ENCODE measurements at places on chromosomes 2 and 18.

DNA sequence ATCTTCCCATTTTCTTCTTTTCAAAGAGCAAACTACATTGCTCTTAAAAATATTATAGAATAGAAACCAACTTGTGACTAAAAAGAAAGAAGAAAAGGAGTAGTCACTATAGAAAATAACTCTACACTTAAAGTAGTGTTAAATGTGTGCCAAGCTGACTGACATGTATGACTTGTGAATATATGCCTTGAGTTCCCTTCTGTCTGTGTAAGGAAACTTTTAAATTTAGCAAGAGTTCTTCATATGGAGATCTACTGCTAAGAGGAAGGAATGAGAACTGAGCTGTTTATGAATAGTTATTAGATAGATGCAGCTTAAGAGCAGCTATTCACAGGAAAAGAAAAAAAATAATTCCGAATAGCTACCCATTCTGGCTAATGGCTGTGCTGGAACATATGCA is 1221.7 kb upstream of the ZEB2 start:
- DNase-seq: no peak

DNA sequence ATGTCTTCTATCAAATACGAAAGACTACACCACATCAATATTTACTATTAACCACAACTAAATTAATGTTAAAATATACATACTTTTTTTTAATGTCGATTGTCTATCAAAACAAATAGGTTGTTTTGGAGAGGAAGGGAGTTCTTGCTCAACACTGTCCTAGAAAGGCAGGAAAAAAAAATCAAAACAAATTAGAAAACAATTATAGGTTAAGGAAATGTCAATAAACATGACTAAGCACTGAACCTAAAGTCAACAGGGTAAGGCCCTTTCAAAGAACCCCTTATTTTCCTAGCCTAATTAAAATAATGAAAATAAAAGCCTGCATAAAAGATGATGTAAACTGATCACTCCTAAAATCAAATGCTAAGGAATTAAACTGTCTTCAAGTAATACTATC is 2.8 kb downstream of the CEP76 start:
- DNase-seq: no peak

- DNase-seq: no peak
Measured at GRCh38 chr18:42229211-42230210, 274.5 kb downstream of the PIK3C3 start.

DNA sequence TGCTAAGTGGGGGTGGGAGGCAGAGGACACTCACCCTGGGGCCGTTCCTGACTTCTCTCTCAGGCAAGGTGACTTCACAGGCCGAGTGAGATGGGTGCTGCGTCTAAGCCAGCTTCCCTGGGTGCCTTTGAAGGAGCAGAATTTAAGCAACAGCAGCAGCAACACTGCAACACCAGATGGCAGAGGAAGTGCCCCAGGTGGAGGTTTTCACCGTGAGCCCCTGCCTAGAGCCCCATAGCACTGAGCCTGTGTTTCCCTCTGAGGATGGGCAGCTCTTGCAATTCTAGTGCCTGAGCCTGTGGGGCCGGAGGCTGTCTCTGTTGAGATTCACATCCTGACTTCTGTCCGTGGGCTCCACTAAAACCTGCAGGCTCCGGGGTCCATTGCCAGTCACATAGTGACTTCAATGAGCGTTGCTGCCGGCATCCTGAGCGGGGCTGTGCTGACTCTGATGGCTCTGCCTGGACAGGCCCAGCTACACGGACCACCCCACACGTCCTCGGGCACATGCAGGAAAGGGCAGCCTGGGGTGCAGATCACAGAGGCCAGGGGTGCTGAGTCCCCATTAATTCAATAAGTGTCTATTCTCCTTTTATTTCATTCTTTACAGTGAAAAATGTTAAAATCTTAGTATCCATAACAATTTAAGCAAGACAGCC is 218.8 kb downstream of the SNTG2 start:
- DNase-seq: no peak

GRCh38 chr2:196234672-196235071 is 63.3 kb upstream of the STK17B start:
- peak; percentile 17 for DNase-seq

DNA sequence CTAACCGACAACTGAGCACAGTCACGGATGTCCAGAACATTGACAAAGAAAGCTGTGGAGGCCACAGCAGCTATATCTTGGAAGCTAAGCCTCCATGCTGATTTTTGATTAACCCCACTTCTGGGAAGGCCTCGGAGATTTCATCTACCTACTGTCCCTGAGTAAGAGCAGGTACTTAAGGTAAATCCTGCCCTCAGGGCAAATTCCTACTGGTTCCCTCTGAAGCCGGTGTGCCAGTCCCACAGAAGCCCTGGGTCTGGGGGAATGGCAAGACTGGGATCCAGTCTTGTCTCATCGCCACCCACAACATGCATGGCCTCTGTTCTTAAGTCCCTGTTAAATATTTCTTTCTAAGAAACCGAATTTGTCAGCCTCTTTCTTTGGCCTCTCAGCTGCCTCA is 18.7 kb downstream of the PER2 start:
- DNase-seq: no peak

GRCh38 chr2:127705391-127706065 is 4.2 kb downstream of the SFT2D3 start:
- DNase-seq: no peak

- DNase-seq: no peak
Measured at GRCh38 chr2:201276511-201276910, 16.2 kb downstream of the CASP8 start.

DNA sequence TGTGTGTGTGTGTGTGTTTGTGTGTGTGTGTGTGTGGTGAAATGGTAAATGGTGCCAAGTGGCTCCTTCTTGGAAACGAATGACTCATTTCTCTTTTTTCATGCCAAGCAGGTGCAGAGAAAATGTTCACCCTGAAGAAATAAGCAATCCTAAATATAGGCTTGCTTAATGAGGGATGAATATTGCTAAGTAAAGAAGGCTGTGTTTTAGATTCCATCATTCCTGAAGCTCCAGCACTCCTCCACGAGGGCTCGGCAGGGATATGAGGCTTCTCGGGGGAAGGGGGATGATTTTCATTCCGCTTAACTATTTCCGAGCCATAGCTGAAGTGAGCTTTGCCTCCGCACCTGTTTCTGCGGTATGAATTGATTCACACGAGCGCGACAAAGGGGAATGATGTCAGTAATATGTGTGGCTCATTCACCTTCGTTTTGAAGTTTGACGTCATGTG is 72.9 kb downstream of the TSN start:
- DNase-seq: no peak

- no peak for DNase-seq
Measured at GRCh38 chr2:148930046-148930775, 55.2 kb downstream of the KIF5C start.

GRCh38 chr18:24954341-24954740 is 397.6 kb downstream of the ZNF521 start:
- DNase-seq: no peak

DNA sequence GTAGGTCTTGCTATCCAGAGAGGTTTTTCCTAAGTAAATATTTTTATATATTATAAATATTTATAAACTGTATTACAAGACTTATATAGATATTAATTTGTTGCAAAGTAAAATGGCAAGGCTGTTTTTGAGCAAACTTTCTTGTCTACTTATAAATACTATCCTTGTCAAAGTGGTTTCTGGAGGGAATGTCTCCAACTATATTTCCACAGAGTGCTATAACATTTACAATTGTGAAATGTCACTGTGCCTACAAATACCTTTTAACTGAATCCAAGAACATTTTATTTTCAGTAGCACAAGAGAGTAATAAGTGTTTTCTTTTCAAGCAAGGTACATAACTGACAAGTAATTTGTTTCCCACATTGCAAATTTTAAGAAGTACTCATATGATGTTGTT is 256.8 kb downstream of the ZNF385B start:
- DNase-seq: no peak

GRCh38 chr18:29147944-29148343 is 971.0 kb upstream of the CDH2 start:
- no peak for DNase-seq

- DNase-seq: no peak
Measured at GRCh38 chr2:12883906-12884305, 167.2 kb downstream of the TRIB2 start.

GRCh38 chr2:235480614-235481013 is 13.2 kb upstream of the AGAP1 start:
- no peak for DNase-seq

DNA sequence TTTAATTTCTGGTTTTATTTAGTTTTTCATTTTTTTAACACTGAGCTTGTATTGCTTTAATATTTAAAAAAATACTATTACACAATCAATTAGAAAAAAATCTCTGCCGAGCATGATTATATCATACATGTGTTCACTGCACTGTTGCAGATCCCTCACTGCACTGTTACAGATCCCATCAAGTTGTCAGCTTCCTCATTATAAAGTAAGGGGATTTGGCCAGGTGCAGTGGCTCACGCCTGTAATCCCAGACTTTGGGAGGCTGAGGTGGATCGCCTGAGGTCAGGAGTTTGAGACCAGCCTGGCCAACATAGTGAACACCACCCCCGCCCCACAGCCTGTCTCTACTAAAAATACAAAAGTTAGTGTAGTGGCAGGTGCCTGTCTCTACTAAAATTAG is 33.0 kb upstream of the METTL21A start:
- no peak for DNase-seq

DNA sequence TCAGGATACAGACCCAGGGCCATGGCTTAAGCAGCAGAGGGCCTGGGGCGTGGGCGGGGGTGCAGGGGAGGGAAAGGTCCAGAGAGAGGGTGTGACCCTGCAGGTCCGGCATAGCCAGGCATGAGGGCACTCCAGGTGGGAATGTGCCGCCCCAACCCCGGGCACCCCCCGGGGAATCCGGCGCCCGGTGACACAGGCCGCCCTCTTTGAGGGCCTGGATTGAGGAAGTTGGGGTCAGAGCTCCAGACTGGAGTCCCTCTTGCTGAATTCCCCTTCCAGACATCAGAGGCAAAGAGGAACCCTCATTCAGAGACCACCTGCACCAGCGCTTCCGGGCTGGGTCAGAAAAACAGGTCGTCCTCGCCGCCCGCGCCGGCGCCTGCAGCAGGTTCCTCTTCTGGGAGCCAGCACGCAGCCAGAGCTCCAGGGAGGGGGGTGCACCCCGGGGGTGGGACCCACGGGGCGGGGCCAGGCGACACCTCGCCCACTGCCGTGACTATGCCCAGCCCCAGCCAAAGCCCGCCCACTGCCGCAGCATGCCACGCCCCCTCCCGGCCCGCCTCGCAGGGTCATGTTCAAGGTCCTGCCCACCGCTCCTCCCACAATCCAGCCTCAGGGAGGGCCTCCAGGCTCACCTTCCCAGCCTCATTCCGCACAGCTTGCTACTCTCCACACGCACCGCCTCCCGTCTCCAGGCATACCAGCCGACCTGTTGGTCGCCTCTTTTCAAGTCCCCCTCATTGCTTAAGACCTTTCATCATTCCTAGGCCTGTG is 98.3 kb upstream of the ID2 start:
- peak; percentile 44 for DNase-seq

DNA sequence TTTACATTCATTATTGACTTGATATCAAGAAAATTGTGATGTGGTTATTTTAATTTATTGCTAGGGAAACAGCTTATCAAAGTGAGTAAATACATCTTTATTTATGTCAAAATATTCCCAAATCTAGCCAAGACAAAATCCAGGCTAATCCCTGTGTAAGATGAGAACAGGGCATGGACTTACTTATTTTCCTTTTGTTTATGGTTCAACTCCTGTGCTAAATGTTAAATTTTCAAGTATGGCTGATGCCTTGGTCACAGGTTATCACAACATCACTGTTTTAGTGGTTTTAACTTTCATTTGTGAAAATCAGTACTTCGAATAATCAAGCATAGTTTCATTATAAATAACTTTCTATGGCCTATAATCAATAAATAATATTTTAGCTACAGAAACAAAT is 657.0 kb upstream of the SYT4 start:
- no peak for DNase-seq

DNA sequence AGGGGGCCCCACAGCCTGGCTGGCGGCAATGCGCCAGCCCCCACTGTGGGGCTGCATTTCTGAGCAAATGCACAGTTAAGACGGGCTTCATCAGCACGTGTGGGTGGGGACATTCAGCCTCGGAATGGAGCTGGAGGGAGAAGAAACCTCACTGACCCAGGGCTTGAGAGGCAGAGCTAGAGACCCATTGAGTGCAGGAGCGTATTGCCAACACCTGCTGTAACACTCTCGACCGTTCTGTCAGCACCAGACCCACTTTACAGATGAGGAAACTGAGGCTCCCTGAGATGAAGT is 200.9 kb upstream of the RAB6C start:
- DNase-seq: no peak

- DNase-seq: no peak
Measured at GRCh38 chr2:43542285-43542933, 53.4 kb downstream of the THADA start.

DNA sequence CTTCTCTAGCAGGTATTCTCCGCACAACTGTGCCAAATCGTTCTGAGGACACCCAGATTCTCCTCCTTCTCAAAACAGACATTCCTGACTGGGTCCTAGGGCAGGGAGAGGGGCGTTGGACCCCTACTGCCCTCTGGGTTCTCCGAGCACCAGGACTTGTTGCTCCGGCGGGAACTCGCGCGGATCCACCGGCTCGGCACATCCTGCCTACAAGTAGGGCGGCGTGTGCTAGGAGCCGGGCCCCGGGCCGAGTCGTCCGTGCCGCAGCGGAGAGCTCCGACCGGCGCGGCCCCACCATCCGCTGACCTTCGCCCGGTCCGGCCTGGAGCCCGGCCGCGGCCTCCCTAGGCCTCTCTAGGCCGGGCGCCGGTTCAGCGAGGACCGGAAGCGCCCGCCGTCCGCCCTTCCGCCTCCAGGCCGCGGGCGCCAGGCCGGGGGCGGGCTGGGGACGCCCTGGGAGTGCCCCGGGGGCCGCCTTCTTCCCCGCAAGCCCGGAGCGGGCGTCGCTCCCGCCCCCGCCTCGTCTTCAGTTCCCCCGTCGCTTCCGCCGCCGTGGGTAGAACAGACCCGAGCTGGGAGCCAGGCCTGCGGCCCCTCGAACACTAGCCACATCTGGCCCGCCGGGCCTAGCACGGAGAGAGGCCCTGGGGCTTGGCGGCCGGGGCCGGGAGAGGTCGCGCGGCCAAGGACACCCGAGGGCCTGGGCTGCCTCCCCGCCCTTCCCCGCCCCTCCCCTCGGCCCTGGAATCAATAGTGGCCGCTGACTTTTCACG is 7.6 kb upstream of the ONECUT2 start:
- no peak for DNase-seq

- DNase-seq: no peak
Measured at GRCh38 chr2:130884013-130884412, 47.3 kb downstream of the ARHGEF4 start.
